ENCODE measurements at places on chromosomes 11 and 22.

DNA sequence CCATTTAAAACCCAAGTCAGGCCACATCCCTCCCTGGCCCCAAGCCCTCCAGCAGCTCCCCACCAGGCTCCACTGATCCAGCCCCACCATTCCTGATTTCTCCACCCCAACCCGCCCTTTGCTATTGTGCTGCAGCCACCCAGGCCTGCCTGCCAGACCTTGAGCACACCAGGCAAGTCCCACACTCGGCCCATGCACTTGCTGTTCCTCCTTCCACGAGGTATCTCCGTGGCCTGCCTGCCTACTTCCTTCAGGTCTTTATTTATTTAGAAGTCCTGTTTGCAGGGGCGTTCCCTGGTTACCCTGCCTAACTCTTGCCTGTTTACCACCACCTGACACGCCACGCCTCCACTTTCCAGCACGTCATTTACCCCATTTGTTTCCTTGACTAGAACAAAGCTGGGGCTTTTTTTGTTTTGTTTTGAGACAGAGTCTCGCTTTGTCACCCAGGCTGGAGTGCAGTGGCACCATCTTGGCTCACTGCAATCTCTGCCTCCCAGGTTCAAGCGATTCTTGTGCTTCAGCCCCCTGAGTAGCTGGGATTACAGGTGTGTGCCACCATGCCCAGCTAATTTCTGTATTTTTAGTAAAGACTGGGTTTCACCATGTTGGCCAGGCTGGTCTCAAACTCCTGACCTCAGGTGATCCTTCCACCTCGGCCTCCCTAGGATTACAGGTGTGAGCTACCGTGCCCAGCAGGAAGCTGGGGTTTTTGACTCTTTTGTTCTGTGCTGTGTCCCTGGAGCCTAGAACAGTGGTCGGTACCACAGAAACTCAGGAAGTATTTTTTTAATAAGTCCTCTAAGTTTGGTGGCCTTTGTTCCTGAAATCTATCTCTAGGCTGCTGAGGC, 6.7 kb downstream of the CENPM start:
- peak; percentile 90 for DNase-seq

GRCh38 chr11:65767406-65767805, 13.4 kb downstream of the AP5B1 start:
- DNase-seq: no peak

DNA sequence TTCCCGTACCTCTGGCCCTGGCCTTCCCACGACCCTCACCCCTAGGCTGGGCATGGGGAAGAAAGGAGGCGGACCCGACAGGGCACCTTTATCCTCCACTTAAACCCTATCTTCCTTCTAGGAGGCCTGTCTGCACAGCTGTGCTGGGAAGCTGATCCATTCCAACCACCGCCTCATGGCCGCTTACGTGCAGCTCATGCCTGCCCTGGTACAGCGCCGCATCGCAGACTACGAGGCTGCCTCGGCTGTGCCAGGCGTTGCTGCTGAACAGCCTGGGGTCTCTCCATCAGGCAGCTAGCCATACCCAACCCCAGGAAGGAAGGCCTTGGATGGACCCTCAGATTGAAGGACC, 599 bp downstream of the TIMM10B start:
- DNase-seq: no peak

DNA sequence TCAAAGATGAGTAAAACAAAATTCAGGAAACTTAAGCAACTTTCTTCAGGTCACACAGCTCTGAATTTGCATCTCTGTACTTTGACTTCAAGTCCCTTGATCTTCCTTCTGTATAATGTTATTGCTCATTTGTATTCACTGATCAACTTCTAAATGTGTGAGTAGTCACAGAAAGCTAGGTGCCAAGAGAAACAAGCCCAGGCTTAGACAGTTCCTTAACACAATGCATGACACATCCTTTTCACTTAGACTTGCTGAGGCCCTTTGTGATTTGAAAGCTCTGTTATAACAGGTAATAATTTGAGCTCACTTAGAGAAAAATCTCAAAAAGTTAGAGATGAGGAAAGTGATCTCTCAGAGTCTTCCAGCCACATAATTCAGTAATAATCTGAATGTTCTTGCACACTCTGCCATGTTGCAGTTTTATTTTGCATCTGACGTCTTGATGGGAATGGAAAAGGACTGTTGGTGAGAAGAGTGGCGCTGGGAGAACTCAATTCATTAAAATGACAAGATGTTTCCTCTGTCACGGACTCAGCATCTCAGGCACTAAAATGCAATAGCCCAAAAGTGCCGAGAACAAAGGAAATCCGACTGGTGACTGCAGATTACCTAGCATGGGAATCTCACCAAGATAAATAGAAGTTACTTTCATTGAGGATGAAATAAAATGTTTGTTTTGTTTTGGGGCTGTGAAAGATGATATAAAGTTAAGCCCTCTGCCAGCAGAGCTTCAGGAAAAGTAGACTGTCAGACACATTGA, 665.3 kb downstream of the OPCML start:
- no peak for DNase-seq

DNA sequence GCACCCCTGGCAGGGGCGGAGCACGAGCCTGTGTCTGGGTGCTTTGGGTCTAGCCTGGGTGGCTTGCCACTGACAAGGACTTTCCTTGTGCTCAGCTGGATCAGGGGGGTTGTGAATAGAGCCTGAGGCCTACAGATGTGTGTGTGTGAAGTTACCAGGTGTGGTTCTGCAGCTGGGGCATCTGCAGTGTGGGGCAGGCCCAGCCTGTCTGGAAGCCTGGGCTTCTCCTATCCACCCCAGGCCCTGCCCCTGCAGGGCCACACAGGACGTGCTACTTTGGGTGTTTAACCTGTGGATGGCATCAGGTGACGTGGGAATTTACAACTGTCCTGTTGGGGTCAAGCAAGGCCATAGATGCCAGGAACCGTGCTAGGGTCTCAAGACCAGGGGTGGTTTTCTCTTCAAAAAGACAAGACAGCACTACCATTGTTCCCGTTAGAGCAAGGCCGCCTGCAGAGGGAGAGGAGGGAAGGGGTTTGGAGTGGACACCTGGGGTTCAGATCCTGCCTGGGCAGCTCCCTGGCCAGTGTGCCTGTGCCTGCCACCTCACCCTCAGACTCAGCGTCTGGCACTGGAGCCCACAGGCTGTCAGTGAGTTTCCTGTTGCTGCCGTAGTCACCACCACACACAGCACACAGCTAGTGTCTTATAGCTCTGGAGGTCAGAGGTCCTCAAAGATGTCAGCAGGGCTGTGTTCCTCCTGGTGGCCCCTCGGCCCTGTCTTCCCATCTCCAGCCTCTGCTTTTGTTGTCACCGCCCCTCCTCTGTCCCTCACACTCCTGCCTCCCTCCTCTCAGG, 31.6 kb downstream of the CTTN start:
- no peak for DNase-seq

- no peak for DNase-seq
Measured at GRCh38 chr11:46413760-46414465, 22.3 kb upstream of the CHRM4 start.

DNA sequence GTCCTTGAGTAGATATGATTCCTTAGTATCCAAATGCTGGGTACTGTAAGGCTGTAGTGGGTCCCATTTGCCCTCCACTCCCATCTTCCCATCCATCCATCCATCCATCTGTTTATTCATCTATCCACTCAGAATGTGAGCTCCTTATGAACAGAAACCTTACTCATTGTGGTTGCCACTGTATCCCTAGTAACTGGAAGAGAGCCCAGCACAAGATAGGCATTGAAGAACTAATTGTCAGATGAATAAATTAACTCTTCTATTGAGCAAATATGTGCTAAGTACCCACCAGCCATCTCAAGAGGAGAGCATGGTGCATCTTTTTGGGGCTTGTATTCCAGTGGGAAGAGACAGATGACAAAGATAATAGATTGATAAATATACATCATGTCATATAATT, 86.4 kb upstream of the SEZ6L start:
- DNase-seq: no peak

DNA sequence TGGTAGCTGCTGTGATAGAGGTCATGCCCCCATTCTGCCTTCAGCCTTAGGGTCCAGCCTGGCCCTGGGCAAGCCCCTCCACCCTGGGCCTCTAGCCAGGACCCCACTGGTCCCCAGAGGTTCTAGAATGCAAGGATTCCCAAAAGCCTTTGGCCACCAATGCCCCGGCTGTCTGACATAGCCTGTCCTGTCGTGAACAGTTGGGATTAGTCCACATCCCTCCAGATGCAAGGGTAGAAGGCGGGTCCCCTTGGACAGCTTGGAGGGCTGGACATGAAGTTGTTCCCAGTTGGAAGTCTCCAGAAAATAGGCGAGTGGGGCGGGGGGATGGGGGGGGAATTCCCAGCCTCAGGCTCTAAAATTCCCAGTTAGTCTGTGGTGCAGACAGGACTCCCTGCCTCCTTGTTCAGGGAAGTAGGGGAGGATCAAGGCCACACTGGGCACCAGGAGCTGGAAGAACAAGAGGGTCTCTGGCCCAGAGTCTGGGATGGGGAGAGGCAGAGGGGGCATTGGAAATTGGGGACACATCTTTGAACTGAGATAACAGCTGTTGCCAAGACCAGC, 5.2 kb upstream of the ADORA2A start:
- DNase-seq: no peak

DNA sequence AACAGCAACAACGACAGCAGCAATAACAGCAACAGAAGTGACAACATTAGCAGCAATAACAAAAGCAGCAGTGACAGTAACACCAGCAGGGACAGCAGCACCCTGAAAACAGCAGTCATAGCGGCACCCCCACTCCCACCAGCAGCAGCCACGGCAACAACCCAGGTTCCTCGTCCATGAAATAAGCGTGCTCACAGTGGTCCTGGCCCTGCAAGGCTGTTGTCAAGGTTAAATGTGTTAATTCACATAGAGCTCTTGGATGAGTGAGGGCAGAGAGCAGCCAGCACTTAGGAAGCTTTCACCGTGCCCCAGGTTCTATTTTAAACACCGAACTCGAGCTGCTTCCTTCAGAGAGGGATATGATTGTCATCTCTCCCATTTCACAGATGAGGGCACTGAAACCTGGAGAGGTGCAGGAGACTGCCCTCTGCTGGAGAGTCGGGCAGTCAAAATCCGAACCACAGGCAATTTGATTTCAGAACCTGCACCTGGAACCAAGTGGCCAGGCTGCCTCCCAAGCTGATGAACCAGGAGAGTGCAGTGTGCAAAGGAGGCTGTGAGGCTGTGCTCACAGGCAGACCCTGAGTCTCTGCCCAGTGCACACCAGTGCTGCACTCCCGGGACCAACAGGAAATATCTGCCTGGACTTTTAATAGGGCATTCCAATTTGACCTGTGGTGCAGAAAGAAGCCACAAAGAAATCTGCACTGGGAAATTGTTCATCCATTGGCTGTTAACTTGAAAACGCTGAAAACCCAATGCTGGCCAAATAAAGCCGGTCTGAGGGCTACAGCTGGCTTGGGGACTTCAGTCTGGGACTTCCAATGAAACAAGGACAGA, 22.9 kb upstream of the FGF3 start:
- DNase-seq: no peak

- no peak for DNase-seq
Measured at GRCh38 chr11:27002838-27003237, 8.9 kb downstream of the FIBIN start.

- DNase-seq: no peak
Measured at GRCh38 chr22:28992565-28993356, 68.9 kb downstream of the C22orf31 start.

DNA sequence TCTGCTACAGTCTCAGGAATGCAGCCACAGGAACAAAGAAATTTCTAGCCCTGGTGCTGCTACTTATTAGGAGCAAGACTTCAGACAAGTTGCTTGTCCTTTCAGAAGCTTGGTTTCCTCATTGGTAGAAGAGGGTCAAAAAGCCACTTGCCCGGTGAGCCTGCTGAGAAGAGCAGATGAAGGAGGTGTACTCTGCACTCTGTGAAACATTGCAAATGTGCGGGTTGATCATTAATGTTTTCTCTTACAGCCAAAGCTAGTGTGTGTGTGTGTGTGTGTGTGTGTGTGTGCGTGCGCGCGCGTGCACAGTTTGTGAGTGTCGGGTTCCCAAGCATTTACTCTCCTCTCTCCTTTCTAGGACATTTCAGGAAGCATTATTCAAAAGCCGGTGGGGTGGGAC, 86.3 kb upstream of the NNMT start:
- DNase-seq: no peak

- peak; percentile 88 for DNase-seq
Measured at GRCh38 chr22:50200461-50201190, at the start of gene SELENOO. SELENOO (plus strand) TSS chr22:50201011; CDS start chr22:50201037, 26 bp downstream.

DNA sequence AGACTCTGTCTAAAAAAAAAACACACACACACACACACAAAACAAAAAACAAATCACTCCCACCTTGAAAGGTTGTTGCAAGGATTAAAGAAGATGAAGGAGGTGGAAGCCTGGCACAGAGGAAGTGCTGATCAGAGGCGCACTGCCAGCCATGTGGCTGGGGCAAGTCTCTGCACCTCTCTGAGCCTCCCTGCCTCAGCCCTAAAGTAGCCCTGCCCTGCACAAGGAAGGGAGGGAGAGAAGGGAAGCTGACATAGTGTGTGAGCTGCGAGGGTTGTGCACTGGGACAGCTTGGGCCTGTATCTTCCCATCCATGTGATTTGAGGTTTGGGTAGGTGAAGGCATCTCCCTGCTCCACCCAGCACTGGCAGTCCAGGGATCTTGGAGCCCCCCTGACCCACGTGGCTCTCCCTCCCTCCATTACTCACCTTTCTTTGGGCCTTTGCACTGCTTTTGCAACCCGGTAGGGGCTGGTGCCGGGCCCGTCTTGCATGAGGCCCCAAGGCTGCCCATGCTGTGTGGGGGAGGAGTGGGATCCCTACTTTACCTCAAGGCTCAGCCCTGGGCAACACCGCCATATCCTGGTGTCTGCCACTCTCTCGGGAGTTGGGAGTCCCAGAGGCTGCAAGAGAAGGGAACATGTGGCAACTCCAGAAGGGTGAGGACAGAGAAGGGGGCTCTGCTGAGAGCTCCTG, 30.5 kb downstream of the IFT27 start:
- no peak for DNase-seq

- no peak for DNase-seq
Measured at GRCh38 chr11:130421697-130422096, 6.7 kb downstream of the ADAMTS8 start.

GRCh38 chr11:17514476-17514875, 29.7 kb downstream of the USH1C start:
- no peak for DNase-seq

GRCh38 chr11:12998336-12998735, 10.8 kb upstream of the RASSF10 start:
- DNase-seq: no peak

DNA sequence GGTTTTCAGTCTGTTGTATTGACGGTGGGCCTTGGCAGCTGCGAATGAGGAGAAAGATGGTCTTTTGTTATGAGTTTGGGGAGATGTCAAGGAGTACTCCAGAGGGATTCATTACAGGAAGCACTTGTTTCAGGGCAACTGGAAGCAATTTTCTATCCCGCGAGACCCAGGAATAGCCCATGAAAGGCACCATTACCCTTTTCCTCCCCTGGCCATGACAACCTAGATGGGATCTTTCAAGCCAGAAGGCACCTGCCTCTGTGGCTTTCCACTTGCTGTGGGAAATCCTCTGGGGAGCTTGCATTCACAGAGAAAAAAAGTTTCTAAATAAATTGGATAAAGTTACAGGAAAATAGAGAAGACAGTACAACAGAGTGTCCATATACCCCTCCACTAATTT, 2.7 kb downstream of the ZNF215 start:
- DNase-seq: no peak

DNA sequence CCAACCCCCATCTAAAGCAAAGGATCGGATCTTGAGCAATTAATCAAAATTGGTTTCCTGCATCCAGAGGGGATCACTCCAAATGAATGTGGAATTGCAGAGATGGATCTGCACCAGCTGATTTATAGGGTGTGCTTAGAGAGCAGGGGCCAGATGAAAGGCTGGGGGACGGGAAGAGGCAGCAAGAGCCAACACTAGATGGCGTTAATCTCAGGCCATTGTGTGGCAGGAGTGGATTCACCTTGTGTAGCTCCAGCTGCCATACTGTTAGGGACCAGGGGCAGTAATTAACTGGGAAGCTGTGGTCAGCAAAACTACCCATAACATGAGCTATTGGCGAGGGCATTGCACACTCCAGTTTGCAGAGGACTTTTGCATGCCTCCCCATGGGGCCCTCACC, 35.6 kb downstream of the SERPINH1 start:
- DNase-seq: no peak

Measured in stimulated activated CD8-positive, alpha-beta memory T cell treated with anti-CD3 and anti-CD28 coated beads, Interleukin-15, amount 100 ng/mL, for 48 hours (primary cell).